ENCODE measurements at places on chromosomes 7 and 10.

GRCh38 chr7:54637712-54638396 lies 95.7 kb downstream of the VSTM2A start:
- DNase-seq = no peak

GRCh38 chr10:77240041-77240652 lies 397.5 kb downstream of the KCNMA1 start:
- no peak for DNase-seq

- DNase-seq = no peak
Observed at GRCh38 chr7:155770241-155770640, 42.0 kb downstream of the SHH start.

DNA sequence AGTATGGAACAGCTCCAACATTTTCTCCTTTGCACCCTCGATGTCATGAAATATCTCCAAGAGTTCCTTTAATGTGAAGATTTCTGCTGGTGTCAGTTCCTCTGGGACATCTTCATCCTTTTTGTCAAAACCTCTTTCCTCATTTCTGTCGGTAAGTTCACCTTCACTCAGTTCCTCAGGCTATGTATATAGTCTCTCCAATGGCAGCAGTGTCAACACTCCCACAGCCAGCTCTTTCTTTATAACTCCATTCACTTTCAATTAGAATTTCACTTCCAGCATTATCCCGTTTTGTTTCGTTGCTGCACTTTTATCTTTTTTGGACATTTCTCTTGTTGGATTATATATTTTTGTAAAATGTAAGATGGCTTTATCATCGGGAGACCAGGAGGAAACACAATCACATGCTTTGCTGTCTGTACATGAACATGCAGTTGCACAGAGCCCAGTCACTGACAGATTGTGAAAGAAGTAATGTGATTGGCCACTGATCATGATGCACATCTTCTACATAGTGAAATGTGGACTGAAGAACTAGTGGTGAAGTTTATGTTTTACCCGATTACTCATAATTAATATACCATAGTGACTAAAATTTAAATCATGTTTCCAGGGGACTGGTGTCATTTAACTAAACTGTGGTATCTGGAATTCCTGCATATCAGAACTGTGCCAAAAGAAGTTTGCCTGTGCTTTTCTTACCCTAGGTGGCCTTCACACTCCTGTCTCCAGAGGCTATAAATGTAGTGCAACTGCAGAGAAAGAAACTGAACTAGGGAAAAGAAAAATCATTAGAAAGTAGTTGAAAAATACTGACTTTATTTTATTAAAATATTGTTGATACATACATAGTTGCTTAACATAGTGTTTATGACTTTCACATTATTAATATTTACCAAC lies 289.6 kb downstream of the PPP1R3A start:
- no peak for DNase-seq

GRCh38 chr10:79237454-79238157 lies 109.7 kb upstream of the PPIF start:
- DNase-seq = no peak

DNA sequence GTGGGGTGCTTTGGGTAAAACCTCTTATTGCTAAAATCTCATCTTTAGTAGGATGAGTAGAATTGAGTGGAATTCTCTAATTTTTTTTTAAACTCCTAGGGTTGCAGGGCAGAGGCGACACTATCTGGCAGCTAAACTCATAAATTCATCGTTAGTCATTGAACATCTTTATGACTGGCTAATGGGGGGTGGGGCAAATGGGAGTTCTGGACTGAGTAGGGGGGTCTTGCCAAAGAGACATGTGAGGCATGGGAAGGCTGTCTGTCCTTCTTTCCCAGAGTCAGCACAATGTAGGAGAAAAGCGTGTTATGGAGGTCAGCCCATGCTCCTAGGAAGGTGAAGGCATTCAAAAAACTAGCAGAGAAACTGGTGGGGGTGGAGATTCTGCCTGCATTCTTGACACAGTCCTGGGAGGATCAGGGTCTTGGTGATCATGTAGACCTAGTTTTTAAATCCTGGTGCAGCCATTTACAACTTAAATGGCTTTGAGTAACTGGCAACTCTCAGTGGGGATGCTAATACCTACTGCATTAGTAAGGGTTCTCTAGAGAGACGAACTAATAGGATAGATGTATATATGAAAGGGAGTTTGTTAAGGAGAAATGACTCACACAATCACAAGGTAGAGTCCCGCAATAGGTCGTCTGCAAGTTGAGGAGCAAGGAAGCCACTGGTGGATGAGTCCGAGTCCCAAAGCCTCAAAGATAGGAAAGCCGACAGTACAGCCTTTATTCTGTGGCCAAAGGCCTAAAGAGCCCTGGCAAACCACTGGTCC lies 47.7 kb downstream of the EMX2 start:
- DNase-seq = no peak

GRCh38 chr7:127878791-127879190 lies 152.4 kb downstream of the LRRC4 start:
- no peak for DNase-seq

DNA sequence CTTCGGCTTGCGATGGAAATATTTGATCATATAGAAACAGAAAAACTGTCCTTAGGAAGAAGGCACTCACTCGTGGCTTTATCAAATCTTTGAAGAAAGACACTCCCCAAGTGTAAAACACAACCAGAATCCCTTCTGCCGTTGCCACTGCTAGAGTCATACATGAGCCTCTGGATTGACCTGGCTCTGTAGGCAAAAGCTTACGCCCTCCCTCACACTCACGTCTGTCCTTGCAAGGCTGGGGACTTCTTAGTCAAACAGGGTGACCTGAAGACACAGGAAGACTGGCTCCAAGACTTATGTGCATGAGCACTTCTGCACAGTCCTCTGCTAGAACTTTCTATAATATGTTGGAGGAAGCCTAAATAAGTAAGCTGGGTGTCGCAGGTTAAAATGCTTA lies 135.4 kb upstream of the MDFIC start:
- no peak for DNase-seq

DNA sequence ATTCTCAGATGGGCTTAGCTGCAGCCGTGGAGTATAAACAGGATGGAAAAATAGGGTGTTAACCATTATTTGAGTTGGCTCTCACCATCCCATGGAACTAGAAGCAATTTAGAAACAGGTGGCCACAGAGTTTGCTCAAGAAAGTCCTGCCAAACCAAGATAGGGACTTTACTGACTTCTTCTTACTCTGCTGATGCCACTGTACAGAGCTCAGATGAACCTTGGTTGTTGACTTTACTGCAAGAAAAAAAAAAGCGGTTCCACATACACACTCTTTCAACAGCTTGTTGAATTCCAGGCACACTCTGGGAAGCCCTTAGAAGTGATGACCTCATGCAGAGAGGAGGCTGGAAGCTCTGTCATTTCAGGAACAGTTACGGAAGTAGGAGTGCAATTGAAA lies 753.4 kb downstream of the NRG3 start:
- no peak for DNase-seq

DNA sequence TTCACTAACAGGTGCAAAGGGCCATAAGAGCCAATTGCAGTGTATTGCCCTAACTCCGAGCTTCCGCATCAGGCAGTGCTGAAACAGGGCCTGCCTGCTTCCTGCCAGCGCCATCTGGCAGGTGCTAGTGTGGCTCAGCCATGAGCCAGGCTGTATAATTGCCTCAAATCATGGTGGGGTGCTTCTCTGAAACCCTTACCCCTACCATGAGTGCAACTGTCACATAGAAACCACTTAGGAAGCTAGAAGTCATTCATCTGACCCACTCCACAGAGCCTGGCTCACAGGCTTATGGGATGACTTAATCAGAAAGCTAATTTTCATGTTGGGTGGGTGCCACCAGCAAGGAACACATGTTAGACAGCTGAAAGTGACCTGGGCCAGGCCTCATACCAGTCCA lies 133.3 kb upstream of the LAMB4 start:
- no peak for DNase-seq

DNA sequence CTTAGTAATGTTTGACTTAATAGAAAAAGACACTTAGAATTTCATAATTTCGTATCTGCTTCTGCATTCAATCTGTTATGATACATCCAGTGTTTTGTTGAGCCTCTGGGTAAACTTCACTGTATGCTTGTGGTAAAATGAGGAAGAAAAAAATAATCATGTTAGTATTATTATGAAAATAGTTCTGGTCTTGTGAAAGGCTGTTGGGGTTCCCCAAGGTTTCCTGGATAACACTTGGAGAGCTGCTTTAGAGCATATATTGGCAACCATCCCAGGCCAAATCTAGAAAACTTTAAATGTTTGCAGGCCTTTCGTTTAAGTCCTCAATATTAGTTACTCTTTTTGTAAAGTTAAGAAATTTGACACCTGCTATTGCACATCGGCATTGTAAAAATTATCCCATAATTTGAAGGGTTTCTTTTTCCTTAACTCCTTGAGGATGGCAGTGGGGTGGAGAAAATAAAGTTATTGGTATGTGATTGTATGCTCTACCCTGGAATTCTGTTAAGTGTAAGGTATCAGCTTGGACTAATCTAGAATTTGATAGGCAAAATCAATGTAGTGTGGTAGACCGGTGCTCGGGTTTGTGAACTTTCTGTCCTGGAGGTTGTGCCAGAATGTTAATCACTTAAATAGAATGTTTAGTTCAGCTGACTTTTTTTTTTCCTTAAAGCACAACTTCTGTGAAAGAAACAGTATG lies 54.5 kb downstream of the WAC start:
- DNase-seq = no peak

DNA sequence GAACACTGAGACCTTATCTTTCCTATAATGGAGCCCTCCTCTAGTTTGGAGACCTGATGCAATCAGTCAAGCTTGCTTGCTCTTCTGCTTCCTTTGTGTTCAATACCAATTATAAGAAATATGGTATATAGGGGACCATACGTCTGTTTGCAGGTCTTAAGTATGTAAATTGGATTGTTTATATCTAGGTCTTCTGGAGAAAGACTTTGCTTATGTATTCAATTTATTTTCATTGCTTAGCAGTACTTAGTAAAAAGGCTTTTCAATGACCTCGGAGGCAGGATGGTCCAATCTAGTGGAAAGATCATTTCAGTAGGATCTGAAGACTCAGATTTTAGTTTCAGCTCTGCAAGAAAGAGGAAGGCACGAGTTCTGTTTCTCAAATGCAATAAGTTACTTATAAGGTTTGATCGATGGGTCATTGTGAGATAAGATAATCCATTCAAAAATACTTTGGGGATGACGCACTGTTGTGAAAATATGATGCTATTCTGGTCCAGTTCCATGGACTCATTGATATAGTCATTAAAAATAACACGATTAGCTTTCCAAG lies 571.6 kb downstream of the SH2D4B start:
- DNase-seq = no peak

GRCh38 chr10:116815641-116816415 lies 33.5 kb upstream of the ENO4 start:
- no peak for DNase-seq

DNA sequence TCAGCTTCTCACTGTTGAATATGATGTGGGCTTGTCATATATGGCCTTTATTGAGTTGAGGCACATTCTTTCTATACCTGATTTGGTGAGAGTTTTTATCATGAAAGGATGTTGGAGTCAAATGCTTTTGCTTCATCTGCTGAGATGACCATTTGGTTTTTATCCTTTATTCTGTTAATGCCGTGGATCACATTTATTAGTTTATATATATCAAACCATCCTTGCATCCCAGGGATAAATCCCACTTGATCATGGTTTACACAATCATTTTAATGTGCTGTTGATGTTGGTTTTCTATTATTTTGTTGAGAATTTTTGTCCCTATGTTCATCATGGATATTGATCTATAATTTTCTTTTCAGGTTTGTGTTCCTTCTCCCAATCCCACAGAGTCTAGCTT lies 67.0 kb downstream of the EBLN1 start:
- DNase-seq = no peak

GRCh38 chr10:112115781-112116385 lies 67.7 kb downstream of the GPAM start:
- DNase-seq = no peak

GRCh38 chr7:30979027-30979426 lies 15.3 kb downstream of the GHRHR start:
- DNase-seq = no peak

DNA sequence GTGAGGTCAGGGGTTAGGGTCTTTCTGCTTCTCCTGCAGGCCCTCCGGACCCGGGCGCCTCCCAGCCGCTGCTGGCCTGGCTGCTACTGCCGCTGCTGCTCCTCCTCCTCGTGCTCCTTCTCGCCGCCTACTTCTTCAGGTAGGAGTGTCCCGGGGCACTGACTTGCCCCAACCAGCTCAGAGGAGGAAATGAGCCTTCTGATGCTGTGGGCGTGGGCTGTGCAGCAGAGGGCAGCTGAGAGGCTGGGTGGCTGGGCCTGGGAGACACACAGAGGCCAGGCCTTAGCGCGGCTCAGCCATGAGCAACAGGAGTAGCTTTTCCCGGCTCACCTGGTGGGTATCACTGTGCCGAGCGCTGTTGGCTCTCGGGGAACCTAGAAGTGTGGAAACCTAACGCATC lies 78.9 kb downstream of the MKI67 start:
- DNase-seq = no peak

DNA sequence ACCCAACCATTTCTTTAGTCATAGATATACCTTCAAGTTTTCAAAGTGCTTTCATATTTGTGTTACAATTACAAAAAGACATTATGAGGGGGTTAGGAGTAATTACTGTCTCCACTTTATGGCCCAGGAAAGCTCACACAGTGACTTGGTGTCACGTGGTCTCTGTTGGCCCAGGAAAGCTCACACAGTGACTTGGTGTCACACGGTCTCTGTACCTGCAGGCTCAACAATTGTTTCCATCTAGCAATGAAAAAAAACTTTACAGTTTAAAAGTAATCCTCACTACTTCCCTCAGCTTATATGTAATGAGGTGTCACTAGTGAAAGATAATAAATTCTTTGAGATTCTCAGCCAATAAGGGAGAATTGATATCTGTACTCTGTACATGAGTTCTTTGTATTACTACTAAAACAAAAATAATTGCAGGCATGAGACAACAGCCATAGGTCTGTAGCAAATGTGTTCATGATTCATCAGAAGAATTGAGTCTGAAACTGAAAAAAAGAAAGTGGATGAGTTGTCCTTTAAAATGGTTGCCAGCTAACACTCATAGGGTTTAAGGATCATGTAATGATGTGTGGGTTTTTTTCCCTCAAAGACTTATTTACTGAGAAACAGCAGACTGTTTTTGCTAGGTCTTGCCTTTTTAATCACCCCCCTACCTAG lies 10.9 kb downstream of the OGDH start:
- no peak for DNase-seq

- no peak for DNase-seq
Observed at GRCh38 chr10:5036511-5036910, 32.9 kb upstream of the AKR1C2 start.

GRCh38 chr10:35136263-35136815 lies 9.7 kb downstream of the CREM start:
- no peak for DNase-seq

DNA sequence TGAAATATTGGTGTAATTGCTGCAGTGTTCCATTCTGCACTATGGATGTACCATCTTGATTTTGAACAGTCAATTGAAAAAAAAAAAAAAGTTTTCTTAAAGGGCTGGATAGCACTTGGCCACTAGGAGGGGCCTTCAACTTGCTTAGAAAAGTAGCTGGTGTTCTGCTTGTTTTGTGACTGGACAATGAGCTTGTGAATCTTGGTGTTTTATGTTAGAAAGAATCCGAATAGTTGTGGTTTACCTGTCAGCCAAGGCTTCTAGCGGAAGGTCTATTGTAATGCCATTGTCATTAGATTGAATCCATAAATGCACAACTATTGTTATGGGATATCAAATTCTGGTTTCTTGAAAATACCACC lies 77.1 kb downstream of the BMPER start:
- DNase-seq = no peak

All from hypothalamus (tissue), 51 donors.